ENCODE measurements at places on chromosomes 12 and 14.

GRCh38 chr12:80157645-80158044 is 58.3 kb downstream of the OTOGL start:
- DNase-seq: no peak

- DNase-seq: no peak
These were observed 86.0 kb upstream of the SLC38A2 start for GRCh38 chr12:46458500-46459102.

GRCh38 chr14:37936971-37937370 is 270.7 kb upstream of the SSTR1 start:
- no peak for DNase-seq

GRCh38 chr14:98957211-98958047 is 314.6 kb downstream of the BCL11B start:
- no peak for DNase-seq

- DNase-seq: no peak
These were observed 9.5 kb downstream of the SRGAP1 start for GRCh38 chr12:63853978-63854377.

GRCh38 chr12:15770021-15770420 is 19.2 kb downstream of the EPS8 start:
- no peak for DNase-seq

DNA sequence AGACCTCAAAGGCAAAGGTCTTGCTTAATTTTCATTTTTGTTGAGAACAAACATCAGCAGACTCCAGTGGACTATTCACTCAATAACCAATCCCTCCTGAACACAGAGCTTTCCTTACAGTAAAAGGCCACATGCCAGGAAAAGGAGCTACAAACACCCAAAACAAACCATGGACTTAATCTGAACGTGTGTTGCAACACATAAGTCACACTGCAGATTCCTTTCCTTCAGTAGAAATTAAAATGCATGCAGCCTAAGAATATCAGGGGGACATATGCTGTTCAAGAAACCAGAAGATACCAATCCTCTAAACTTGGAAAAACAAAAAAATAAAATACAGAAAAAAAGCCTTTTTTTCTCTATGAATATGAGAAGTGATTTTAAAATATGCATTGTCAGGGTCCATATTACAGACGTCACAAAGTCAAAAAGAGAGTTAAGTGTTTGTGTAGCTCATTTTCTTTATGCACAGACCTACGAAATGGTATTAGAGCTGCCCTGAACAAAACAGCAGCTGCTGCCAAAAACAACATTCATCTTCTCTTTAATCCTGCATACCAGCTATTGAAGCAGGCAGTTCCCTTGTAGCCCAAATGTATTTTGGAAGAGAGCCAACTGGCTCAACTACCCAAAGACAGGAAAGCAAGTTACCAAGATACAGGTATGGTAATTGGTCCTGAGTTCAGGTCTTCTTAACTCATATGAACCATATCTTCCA is 26.2 kb downstream of the KITLG start:
- no peak for DNase-seq
